ENCODE measurements at places on chromosomes 16 and 17.

DNA sequence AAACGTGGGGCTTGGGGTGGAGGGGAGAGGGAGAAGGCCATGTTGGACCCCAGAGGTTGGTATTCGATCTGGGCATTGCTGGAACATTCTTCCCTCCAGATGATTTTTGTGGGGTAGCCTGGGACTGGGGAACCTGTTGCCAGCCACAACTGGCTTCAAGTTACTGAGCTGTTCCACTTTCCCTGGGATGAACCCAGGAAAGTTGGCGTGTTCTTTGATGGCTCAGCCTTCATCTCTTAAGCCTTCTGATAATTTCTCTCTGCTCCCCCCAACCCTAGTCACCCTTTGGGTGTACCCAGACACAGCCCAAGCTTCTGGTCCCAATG, 2.1 kb downstream of the TBX21 start:
- DNase-seq = no peak

DNA sequence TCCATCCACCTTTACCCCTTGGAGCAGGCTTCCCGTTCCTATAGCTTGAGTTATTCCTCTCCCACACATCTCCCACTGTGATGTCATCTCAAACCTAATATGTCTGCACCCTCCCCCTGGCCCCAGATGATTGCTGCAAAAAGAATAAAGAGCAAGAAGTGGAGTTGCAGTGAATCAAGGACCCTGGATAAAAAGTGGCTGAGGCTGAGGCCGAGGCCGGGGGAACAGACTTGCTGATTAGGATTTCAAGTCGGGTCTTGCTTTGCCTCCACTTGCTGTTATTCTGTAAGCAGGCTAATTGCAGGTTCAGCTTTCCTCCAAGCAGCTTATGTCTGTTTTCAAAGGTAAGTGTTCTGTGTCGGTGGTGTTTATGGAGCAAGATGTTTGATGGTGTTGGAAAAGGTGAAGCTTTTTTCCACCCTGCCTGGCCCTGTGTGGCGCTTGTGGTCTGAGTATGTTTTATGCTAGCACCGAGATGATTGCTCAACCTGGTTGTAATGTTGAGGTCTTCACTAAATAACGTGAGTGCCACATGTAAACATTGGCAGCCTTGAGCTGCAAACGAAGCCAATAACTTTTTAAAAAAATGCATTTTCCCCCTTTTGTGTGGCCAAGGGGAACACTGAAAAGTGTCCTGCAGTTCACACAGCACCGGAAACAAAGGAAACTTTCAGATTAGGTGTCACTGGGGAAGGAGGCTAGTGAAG, 15.4 kb downstream of the HS3ST3B1 start:
- DNase-seq = no peak

DNA sequence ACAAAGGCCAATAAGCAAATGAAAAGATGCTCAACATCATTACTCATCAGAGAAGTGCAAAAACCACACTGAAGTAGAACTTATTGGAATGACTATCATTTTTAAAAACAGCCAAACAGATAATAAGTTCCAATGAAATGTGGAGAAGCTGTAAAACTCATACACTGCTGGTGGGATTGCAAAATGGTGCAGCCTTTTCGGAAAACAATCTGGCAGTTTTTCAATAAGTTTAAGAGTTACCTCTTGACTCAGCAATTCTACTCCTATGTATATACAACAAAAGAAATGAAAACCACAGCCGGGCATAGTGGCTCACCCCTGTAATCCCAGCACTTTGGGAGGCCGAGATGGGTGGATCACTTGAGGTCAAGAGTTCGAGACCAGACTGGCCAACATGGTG, 49.3 kb downstream of the AKAP10 start:
- DNase-seq = no peak

- no peak for DNase-seq
Observed at GRCh38 chr16:57131351-57131970, 39.1 kb downstream of the CPNE2 start.

DNA sequence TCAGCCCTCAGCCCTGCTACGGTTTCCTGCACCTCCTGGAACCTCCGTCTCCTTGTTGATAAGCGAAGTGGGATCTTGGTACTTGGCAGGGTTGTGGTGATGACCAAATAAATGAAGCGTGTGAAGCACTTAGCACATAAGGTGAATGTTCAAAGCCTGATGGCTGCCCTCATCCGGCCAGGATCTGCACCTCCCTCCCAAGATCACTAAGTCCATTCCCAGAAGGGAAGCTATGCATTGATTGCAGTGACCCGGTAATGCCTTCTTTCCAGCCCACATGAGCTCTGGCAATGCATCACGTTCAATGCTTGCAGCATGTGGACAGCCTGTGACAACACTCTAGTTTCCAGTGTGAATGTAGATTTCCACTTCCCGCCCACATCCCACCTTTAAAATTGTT, 24.9 kb upstream of the RHOT1 start:
- no peak for DNase-seq

DNA sequence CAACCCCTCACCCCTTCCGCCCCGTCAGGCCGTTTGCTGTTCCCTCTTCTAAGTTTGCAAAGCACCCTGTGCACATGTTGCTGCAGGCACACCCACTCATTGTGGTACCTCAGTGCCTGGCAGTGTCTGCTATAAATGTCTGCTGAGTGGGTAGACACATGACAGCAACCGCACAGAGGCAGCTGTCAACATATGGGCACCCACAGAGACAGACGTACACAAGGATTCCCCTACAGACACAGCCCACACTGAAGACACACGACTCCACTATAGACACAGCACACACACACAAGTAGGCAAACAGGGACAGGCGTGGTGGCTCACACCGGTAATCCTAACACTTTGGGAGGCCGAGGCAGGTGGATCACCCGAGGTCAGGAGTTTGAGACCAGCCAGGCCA, 17.8 kb upstream of the CRK start:
- DNase-seq = no peak

- DNase-seq = no peak
Observed at GRCh38 chr17:9911089-9911488, 6.0 kb upstream of the RCVRN start.

GRCh38 chr17:73777131-73777449, 132.8 kb upstream of the SDK2 start:
- no peak for DNase-seq

- DNase-seq = peak; percentile 54
Observed at GRCh38 chr17:74744714-74745547, 3.5 kb upstream of the NHERF1 start.

- DNase-seq = no peak
Observed at GRCh38 chr17:66469890-66470289, 167.5 kb downstream of the PRKCA start.

GRCh38 chr16:85390511-85391174, 222.5 kb upstream of the GSE1 start:
- peak; percentile 90 for DNase-seq

DNA sequence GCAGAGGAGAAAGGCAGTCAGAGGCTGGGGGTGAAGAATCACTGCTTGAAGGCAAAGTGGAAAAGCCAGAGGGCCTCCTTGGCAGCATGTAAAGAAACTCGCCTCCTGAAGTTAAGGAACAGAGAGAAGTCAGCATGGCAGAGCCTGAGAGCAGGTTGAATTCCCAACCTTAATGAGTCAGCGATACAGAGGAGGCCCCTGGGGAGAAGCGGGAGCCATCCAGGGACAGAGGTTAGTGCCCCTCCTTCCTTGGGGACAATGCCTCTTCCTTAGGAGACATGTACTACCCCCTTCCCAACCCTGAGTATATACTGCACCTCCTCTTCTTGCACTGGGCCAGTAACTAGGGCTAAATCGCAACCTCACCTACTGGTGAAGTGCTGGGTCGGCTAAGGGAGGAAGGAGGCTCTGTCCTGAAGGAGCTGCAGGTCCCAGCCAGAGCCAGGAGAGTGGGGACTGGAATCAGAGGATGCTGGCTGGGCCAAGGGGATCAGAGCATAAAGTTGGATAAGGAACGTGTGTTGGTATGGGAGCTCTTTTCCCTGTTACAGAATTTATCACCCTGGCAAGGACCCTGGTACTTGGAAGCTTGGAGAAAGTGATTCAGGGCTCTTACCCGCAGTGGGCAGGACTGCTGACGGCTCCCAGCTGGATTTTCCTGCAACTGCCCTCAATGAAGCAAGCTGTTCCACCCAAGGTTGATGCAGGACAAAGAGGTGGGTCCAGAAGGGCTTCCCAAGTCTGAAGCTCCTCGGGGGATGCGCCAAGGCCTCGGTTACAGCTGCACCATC, 5.4 kb upstream of the AANAT start:
- DNase-seq = no peak

DNA sequence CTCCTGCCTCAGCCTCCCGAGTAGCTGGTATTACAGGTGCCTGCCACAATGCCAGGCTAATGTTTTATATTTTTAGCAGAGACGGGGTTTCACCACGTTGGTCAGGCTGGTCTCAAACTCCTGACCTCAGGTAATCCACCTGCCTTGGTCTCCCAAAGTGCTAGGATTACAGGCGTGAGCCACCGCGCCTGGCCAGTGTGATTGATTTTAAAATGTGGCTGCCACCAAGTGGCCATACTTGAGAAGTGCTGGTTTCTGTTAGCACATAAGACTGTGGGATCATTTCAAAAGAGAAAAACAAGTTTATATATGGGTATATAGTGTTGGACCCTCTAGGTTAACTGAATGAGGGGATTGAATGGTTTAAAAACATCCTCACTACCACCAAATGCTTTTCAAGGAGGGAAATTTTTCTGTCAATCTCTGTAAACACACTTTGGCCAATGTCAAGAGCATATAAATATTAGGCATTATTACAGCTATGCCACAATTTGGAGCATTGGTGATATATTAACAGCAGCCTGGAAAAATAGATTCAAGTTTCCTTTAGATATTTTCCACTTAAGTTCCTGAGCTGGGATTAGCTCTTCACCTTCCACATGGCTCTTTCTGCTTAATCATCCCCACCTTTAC, 13.5 kb upstream of the DHRS13 start:
- DNase-seq = peak; percentile 35

DNA sequence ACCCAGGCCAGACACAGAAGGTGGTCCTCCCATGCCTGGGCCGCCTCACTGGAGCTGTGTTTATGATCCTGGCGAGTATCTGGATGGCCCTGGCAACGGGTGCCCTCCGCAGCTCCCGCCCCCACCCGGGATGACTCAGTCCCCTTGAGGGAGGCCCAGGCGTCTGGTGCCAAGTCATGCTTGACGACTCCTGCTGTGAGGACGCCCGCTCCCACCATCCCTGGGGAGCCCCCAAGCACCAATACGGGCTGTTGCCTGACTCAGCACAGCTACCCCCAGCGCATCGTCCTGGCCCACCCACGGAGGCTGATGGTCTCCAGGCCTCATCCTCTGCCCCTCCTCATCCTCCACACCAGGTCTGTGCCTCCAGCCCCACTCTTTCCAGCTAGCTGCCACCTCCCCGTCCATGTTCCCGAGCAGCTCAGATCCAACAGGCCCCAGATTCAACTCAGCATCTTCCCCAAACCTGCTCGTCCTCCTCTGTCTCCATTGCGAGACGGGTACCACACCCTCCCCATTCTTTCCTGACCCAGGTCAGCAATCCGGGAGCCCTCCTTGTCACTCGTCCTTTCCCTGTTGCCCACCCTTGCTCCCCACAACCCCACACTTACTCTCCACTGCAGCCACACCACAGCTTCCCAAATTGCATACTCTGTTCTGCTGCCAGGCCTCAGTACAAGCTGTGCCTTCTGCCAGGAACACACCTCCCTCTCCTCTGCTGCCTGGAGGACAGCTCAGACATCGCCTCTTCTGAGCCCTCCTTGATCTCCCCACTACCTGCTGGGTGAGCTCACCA, 2.6 kb downstream of the CAMKK1 start:
- peak; percentile 94 for DNase-seq

GRCh38 chr16:56673921-56674320, 4.3 kb downstream of the MT1H start:
- DNase-seq = peak; percentile 26

- no peak for DNase-seq
Observed at GRCh38 chr17:19590451-19590850, 56.8 kb downstream of the SLC47A1 start.

DNA sequence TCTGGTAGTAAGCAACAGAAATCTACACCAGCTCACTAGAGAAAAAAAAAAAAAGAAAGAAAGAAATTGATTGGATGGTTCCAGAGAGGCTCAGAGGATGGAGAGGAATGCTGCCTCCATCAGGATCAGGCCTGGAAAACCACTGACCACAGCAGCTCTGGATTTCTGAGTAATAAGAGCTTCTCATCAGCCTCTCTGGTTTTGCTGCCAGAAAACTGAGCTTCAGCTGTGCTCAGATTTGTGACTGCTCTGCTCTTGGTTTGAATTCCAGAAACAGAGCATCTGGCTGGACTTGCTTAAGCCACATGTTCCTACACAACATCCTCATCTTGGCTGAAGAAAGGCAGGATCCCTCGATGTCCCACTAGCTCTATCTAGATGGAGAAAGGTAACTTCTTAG, 25.9 kb downstream of the IRX6 start:
- DNase-seq = peak; percentile 12

DNA sequence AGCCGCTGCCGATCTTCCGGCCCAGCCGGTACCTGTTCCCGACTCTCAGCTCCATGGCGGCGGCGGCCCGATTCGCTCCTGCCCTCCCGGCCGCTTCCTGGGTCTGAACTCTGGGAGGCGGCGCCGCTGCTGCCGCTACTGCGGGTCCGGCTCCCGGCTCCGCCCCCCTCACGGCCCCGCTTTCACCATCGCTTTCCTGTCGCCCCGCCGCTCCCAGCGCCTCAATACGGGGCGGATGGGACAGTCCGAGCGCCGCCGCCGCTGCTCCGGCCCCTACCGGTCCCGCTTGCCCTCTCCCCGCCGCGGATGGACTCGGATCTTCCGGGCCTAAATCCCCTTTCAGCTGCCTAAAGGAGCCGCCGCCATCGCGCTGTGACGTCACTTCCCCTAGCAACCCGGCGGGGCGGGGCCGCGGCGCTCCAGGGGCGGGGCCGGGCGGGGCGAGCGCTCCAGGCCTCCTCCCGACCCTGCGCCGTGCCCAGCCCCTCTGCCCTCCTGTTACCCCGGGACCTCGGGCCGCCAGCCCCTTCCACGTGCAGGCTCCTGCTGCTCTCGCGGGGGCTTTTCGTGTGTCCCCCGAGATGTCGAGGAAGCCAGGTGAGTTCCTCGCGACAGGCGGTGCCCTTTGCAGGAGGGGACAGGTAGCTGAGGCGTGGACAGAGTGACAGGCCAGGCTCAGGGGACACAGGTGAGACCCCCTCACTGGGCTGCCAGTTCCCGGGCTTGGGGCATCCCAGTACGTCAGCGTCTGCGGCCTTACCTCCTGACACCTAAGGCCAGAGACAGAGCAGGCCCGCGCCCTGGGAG, at the start of gene CSNK1D:
Gene CSNK1D (minus strand): TSS at position 374 of the 807 bp plus-strand sequence. CDS start 319 bp downstream, at position 55.
- DNase-seq = peak; percentile 85

- DNase-seq = peak; percentile 50
Observed at GRCh38 chr16:30394592-30395154, 547 bp upstream of the ZNF48 start.

Data from fibroblast of skin of back (primary cell).